Osteocyte (in vitro differentiated cells): ENCODE measurements at places on chromosomes 12 and 14.

DNA sequence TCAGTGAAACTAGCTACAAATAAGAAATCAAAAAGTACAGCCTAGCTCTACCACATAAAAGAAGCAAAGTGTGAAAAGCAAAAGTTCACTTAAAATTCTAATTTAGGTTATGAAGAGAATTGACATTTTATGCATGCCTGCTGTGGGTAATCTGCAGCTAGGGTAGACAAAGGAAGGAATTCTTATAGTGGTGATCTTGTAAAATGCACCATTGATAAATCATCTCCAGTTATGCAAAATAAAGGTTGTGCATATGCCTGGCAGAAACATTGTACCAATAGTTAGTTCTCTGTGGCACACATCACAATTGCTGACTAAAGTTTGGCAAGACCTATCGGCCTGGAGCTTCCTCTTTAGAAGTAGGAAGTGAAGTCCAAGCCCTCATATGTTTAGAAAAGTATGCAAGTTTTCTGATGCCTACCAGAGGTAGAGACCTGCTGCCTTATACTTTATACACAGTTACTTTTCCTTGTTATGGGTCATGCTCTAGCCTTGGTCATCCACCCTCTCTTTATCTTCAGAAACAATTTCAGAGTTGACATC lies 78.3 kb downstream of the TSHR start:
- no peak for DNase-seq
- H3K4me1 ChIP-seq = no peaks in the 10 kb centered on the region
- no peak overlapping the region for H3K27ac ChIP-seq
- H3K4me3 ChIP-seq = no peak overlapping the region
- no peaks in the 10 kb centered on the region for H3K36me3 ChIP-seq
- H3K27me3 ChIP-seq = no peaks in the 10 kb centered on the region

DNA sequence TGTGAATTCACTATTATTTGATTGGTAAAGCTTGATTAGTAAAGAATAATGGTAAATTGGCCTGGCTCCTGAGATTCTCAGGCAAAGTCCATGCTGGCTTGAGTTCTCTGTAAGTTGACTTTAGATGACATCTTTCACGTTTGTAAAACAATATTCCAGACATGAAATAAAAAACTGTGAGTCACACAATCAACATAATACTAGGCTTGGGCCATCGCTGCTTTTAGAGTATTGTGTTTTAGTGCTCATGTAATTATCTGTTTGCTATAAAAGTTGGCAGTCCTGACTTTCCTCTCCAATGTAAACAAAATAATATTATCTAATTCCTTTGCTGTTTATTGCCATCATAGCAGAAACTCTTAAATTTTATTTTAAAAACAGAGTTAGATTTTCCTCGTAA lies 3.9 kb upstream of the TBC1D30 start:
- no peak for DNase-seq
- no peak overlapping the region for H3K4me3 ChIP-seq
- no peak overlapping the region for H3K27ac ChIP-seq
- no peaks in the 10 kb centered on the region for H3K36me3 ChIP-seq

- no peaks in the 10 kb centered on the region for H3K27me3 ChIP-seq
- H3K36me3 ChIP-seq = no peaks in the 10 kb centered on the region
- H3K27ac ChIP-seq = no peak overlapping the region
- H3K4me3 ChIP-seq = no peak overlapping the region
- DNase-seq = no peak
Measured at GRCh38 chr14:85002846-85003245, 527.1 kb upstream of the FLRT2 start.

GRCh38 chr12:116532986-116533342 lies 26.2 kb upstream of the MAP1LC3B2 start:
- no peak for DNase-seq
- peak overlapping the region; percentile 92 for H3K27ac ChIP-seq
- peak overlapping the region; percentile 87 for H3K4me3 ChIP-seq
- H3K36me3 ChIP-seq = no peaks in the 10 kb centered on the region
- no peaks in the 10 kb centered on the region for H3K27me3 ChIP-seq

DNA sequence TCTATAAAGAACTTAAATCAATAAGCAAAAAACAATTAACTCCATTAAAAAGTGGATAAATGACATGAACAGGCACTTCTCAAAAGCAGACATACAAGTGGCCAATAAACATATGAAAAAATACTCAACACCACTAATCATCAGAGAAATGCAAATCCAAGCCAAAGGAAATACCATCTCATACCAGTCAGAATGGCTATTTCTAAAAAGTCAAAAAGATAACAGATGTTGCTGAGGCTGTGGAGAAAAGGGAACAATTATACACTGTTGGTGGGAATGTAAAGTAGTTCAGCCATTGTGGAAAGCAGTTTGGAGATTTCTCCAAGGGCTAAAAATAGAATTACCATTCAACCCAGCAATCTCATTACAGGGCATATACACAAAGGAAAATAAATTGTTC lies 234.5 kb upstream of the PLXNC1 start:
- no peak overlapping the region for H3K4me3 ChIP-seq
- no peaks in the 10 kb centered on the region for H3K27me3 ChIP-seq
- H3K36me3 ChIP-seq = peaks cover 3% of the 10 kb centered on the region
- H3K4me1 ChIP-seq = peaks cover 68% of the 10 kb centered on the region
- H3K27ac ChIP-seq = peak overlapping the region; percentile 72
- DNase-seq = no peak

DNA sequence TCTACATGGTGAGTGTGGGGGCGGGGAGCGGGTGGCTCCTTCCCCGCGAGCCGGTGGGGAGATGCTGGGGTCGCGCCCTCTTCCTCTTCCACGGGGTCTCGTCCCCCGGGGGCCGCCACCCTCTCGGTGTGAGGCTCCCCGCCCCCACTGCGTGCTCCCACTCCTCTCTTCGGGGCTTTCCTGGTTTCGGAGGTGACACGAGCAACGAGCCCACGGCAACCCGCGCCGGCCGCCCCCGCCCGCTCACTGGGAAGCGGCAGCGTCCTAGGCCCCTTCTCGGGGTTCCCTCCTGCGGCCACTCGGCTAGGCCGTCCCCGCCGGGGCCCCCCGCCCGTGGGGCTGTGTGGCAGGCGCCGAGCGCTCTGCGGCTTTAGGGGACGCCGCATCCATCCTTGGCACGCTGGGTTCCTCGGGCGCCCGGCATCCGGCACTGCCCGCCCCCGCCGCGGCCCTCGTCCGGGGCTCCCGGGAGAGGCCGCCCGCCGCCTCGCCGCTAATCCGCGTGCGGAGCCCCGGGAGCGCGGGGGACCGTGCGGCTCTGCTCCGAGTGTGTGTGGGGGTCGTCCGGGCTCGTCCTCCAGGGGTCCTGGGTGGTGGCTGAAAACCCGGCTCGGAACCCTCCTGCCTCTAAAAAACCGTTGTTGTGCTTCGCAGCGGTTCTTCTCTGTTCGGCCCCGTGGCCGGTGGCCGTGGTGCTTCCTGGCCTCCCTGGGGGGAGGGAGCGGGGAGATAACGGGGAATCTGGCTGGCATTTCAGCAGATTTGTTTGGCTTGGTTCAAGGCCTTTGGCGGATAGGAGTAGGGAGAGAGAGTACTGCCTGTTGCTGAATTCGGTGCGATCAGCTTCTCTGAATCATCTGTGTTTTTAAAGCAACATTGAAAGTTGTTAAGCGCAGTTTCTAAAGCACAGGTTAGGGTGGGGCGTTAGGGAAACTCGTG lies 1.0 kb downstream of the PCNX1 start:
- H3K4me1 ChIP-seq = peaks cover 48% of the 10 kb centered on the region
- peak overlapping the region; percentile 90 for H3K4me3 ChIP-seq
- DNase-seq = peak; percentile 85
- no peaks in the 10 kb centered on the region for H3K27me3 ChIP-seq

GRCh38 chr12:128258866-128259555 lies 8.0 kb upstream of the TMEM132C start:
- no peak overlapping the region for H3K4me3 ChIP-seq
- H3K36me3 ChIP-seq = no peaks in the 10 kb centered on the region
- no peaks in the 10 kb centered on the region for H3K4me1 ChIP-seq
- no peak for DNase-seq

GRCh38 chr14:91873471-91874415 lies 6.4 kb upstream of the TC2N start:
- no peak for DNase-seq
- H3K4me3 ChIP-seq = no peak overlapping the region
- H3K36me3 ChIP-seq = peaks cover 30% of the 10 kb centered on the region
- H3K4me1 ChIP-seq = peaks cover 26% of the 10 kb centered on the region
- H3K27me3 ChIP-seq = no peaks in the 10 kb centered on the region
